ENCODE measurements at places on chromosomes 1 and 21. TPM values are rescaled to one million over a fixed set of nuclear protein-coding genes. Genes with fewer than 3 reads are reported as not detected.

LRRC8B gene
- 8.1 TPM for total RNA-seq

RIMS3 gene
- total RNA-seq, result 0.50 TPM

KCNJ9 gene
- not detected for total RNA-seq

DIPK1A gene
- total RNA-seq, result 15.0 TPM

HSD3B1 gene
- total RNA-seq, result not detected

AIM2 gene
- not detected for total RNA-seq

PRXL2B gene
- total RNA-seq, result 4.7 TPM

ZNF496 gene
- 30.2 TPM for total RNA-seq

CADM3 gene
- total RNA-seq, result not detected

CCDC27 gene
- total RNA-seq, result not detected

FAM78B gene
- 0.38 TPM for total RNA-seq

SLC1A7 gene
- total RNA-seq, result not detected

FAM89A gene
- total RNA-seq, result 36.6 TPM

SPRR4 gene
- not detected for total RNA-seq

OR2L3 gene
- not detected for total RNA-seq

CELA2A gene
- total RNA-seq, result not detected

Data from NCI-H460 (cell line).